ENCODE measurements at places on chromosomes 1 and 21.
A peak's percentile ranks its signal among the peaks of the same experiment; 100 is the strongest.

GRCh38 chr1:185566995-185567394, 167.2 kb upstream of the HMCN1 start:
- peak; percentile 46 for DNase-seq

DNA sequence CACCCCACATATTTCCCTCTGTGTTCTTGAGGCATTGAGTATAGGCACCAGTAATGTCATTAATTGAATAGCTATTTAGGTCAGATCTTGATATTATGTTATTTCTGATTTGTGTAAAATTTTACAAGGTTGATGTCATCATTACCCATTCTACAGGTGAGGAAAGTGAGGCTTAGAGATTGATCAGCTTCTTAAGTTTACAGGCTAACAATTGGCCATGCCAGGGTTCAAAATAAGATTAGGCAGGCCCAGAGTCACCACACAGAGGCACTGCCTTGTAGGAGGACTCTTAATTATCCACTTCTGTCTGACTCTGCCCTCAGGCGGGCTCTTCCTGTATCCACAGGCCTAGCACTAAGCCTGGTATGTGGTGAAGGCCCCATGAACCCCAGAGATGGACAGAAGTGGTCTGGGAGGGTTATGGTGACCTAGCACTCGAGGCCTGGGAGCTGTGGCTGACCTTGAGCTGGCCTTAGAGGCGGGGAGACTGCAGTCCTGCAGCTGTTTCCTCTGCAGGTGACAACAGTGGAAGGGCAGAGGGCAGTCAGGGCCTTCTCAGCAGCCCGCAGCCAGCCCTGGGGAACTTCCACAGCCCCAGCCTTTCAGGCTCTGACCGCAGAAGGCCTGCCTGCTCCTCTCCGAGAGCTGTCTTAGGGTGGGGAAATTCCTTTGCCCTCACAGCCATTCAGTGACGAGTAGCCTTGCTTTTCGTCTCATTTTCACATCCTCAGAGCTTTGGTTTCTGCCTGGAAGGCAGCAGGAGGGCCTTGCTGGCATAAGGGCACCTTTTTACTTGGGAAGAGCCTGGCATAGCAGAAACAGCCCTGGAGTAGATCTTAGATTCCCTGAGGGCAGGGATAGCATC, 12.2 kb downstream of the ZDHHC18 start:
- DNase-seq = no peak

DNA sequence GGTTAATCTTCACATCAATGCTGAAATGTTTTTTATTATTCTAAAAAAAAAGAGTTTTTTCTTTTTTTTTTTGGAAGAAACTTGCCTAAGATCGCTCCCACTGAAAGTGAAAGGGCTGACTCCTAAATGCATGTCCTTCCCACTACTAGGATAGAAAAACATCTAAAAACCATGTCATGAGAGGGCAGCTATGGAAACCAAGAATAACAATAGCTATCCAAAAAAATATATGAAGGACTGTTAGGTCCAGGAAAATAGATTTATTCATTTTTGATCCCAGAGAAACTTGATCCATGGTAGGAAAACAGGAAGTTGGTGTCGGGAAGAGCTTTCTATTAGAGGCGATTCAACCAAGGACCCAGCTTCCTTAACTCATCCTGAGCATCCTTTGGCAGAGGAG, 23.1 kb upstream of the ROR1 start:
- no peak for DNase-seq

DNA sequence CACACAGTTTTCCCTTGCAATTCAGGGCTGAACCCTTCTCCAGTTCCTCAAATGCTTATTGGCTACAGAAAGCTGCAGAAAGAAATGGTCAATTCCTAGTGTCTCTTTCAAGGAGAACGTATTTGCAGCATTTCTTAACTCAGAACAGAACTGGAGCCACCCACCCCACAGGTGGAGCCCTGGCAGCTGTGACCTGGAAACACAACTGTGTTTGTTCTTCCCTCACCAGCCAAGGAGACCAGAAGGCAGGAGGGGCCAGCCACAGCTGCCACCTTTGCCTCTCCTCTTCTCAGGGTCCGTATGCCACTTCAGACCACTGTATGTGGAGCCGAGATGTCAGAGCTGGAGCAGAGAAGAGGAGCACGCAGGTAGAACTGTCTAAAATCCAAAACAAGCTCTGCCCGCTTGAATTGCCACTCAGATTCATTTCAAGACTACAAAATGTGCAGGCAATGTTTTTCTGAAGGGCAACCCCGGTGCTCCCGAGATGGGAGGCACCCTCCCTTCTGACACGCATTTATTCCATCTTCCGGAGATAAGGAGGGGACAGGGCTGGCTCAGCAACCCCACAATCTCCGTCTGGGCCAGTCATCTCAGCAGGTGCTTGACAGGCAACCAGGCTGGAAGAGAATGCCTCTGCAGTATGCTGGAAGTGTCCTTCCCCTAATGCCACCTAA, 16.7 kb downstream of the CD247 start:
- DNase-seq = no peak

DNA sequence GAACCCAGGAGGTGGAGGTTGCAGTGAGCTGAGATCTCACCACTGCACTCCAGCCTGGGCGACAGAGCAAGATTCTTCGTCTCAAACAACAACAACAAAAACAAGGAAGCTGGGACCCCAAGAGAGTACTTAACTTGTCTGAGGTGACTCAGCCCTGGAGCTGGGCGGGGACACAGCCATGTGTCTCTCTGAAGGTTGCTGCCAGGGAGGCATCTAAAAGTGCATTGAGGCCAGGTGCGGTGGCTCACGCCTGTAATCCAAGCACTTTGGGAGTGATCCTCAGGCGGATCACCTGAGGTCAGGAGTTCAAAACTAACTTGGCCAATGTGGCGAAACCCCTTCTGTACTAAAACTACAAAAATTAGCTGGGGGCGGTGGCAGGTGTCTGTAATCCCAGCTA, 7.7 kb downstream of the IFI6 start:
- DNase-seq = no peak

- no peak for DNase-seq
These were observed 7.5 kb upstream of the DPT start for GRCh38 chr1:168736520-168736919.

- DNase-seq = no peak
These were observed 13.3 kb downstream of the PLXNA2 start for GRCh38 chr1:208230668-208231529.

DNA sequence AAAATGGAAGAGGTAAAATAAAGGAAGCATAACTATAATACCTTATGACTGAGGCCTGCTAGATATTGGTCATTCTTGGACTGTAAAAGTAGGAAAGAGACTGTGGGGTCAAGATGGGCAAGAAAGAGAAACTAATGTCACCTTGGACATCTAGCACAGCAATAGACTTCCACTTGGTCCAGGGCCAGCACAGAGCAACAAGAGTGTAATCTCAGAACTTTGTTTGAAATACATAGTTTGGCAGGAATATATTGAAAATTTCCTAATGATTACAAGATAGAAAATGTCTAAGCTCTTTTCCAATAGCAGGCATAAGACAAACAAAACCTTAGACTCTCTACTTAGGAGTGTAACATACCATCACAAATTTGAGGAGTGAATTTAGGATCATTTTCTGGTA, 4.6 kb downstream of the LRRC8C start:
- no peak for DNase-seq

DNA sequence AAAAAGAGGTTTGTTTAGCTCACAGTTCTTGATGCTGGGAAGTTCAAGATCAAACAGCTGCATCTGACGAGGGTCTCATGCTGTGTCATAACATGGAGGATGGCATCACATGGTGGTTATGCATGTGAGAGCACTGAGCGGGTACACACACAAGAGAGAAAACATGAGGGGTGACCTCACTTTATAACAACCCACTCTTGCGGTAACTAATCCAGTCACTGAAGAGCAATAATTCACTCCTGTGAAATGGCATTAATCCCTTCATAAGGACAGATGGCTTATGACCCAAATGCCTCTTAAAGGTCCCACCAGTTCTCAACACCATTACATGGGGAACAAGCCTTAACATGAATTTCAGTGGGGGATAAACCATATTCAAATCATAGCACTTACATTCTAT, 23.2 kb upstream of the CHIT1 start:
- DNase-seq = peak; percentile 85

GRCh38 chr1:193634470-193634869, 448.1 kb upstream of the B3GALT2 start:
- no peak for DNase-seq

- DNase-seq = peak; percentile 58
These were observed 216.1 kb downstream of the PBX1 start for GRCh38 chr1:164774819-164775654.

DNA sequence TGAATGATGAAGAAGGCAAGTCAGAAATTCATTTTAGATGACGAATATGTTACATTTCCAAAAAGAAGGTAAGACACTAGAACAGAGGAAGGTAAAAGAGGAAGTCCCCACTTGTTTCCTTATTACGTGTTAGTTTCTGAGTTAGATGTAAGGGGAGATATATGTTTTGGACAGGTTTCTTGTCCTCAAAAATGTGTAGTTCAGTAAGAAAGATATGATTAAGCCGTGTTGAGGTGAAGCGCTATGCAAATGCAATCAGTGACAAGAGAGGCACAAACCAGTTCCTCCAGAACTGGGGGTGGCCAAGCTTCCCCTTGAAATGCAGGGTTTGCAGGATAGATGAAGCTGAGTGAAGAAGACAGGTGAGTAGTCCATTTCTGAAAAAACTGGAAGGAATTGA, 293.3 kb upstream of the RUNX1 start:
- no peak for DNase-seq

GRCh38 chr1:31580513-31580870, 4.2 kb downstream of the TINAGL1 start:
- no peak for DNase-seq

GRCh38 chr1:42815941-42816584, 859 bp upstream of the ERMAP start:
- DNase-seq = no peak

DNA sequence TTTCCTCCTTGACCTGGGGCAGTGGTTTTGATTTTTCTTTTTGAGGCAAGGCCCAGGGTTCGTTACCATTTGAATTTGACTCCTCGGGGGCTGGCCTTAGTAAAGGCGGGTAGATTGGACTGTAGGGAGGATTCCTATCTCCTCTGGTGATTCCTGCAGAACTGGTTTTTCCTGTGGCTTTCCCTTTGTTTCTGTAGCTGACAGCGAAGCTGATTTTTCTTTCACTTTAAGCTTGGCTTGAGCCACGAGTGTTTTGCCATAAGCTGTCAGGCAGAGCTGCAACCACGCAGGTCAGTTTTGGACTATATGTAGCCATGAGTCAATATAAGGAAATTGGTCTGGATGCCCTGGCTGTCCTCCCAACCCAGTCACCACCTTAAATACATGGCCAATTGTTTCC, 28.7 kb upstream of the KCNJ15 start:
- DNase-seq = no peak

DNA sequence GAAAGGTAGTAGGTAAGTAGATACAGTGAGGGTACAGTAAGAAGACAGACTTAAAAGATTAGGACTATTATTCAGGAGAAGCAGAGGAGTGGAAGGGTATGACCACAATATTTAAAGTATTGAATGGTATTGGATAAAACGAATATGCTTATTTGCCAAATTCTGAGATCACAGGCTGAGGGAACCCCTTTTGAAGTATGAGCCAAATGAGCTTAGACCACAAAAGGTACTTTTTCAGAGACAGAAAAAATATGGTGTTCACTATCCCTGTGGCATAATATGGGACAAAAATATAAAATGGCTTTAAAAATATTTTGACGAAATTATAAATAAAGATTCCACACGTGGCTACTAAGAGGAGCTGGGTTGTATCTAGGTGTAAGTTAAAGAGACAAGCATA, 880 bp upstream of the MTF2 start:
- no peak for DNase-seq

DNA sequence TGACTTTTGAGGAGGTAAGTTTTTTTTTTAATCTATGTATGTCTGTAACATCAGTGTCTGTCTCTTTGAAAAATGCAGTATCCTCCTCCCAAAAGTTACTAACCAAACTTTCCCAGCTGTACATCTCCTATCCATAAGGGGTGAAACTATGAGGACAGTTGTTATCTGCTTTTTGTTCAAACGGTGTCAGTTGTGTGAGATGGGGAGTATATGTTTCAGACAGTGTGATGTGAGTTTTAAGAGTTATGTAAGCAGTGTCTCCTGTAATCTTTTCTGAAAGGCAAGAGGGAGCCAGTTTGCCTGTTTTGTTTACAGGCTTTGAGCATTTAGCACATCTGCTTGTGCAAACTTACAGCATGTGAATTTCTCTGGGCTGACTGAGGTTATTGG, 34.8 kb upstream of the CACYBP start:
- no peak for DNase-seq

All from NCI-H187 (cell line).